ENCODE measurements at places on chromosomes 2 and 18. TPM values are rescaled to one million over a fixed set of nuclear protein-coding genes. Genes with fewer than 3 reads are reported as not detected.
A peak's percentile ranks its signal among the peaks of the same experiment; 100 is the strongest.

- H3K36me3 ChIP-seq = no peaks in the 10 kb centered on the region
- peaks cover 5% of the 10 kb centered on the region for H3K27me3 ChIP-seq
- peaks cover 18% of the 10 kb centered on the region for H3K4me1 ChIP-seq
- DNase-seq = no peak
- H3K4me3 ChIP-seq = no peak overlapping the region
Observed at GRCh38 chr2:168589236-168590211, 133.5 kb downstream of the CERS6 start.

DNA sequence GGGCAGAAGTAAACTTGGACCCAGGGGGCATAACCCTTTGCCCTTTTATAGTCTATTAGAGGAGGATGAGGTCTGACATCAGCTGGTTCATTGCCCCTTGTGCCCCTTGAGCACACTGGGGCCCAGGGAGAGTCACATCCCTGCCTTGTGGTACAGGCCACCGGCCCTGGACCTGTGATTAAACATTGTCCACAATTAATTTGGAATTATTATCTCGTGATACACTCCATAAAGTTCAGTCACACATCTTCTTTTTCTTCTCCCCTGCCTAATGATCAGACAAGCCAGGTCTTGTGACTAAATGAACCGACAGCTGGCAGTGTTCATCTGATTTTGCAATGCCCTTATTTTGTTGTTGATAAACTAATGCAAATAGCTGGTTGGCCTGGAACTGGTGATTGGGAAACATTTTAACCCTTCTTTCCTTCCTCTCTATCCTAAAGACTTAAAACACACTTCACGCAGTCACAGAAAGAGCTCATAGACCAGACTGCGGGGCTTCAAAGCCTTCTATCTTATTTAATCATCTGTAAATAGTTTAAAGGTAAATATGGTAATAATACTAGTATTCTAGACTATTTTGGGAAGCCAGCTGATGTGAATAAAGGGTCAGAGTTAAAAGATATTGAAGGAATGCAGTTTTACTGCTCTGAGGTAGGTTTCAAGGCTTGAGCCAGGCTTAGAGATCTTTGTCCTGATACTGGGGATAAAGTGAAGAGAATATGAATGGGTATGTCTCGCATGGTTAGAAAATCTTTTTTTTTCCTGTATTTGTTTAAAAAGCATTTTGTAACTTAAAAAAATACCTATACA lies 13.4 kb downstream of the IL1R1 start:
- H3K27ac ChIP-seq = no peak overlapping the region
- no peak overlapping the region for H3K4me3 ChIP-seq
- H3K4me1 ChIP-seq = no peaks in the 10 kb centered on the region
- no peak for DNase-seq

DNA sequence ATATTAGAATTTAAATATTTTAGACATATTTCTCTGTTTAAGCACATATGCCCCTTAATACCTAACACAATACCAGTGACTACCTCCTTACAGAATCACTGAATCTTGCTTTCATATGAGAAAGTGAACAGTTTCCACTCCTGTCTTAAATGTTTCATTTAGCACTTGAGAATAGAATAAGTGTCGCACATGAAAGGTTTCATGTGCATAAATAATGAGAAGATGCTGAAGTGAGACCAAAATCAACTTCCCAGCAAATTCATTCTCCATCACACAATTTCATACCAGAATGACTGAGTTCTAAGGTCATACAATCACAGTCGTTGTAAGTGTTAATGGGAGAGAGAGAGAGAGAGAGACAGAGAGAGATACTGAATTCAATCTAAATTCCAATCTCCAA lies 51.2 kb downstream of the ATIC start:
- H3K4me3 ChIP-seq = peak overlapping the region; percentile 47
- H3K27me3 ChIP-seq = peaks cover 2% of the 10 kb centered on the region
- H3K4me1 ChIP-seq = no peaks in the 10 kb centered on the region
- no peak for DNase-seq

DNA sequence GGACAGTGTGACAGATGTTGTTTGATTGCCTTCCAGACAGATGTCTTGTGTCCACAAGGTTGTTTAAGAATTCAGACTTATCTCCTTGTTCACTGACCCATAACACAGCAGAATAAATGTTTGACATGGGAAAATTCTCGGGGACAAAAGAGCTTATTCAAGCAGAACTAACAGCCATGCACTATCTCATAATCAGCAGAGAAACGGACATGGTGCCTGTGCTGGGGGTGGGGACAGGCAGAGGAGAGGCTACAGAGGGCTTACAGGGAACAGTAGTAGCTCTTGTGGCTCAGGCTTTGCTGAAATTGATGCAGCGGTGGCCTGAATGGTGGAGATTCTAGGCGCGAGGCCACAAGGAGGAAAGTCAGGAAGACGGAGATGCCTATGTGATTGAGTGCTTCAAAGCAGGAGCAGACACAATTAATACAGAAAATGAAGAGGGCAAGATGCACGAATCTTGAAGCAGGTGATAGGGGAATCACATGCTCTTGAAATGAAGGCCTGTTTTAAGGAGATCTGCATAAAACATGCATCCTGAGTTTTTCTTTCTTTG lies 62.0 kb upstream of the CAB39 start:
- H3K4me1 ChIP-seq = no peaks in the 10 kb centered on the region
- peaks cover 12% of the 10 kb centered on the region for H3K27me3 ChIP-seq
- no peak overlapping the region for H3K27ac ChIP-seq
- DNase-seq = no peak
- H3K36me3 ChIP-seq = no peaks in the 10 kb centered on the region

- no peaks in the 10 kb centered on the region for H3K4me1 ChIP-seq
- no peak overlapping the region for H3K4me3 ChIP-seq
- H3K27ac ChIP-seq = no peak overlapping the region
- H3K27me3 ChIP-seq = no peaks in the 10 kb centered on the region
Observed at GRCh38 chr2:132373391-132374135, 43.0 kb upstream of the GPR39 start.

DNA sequence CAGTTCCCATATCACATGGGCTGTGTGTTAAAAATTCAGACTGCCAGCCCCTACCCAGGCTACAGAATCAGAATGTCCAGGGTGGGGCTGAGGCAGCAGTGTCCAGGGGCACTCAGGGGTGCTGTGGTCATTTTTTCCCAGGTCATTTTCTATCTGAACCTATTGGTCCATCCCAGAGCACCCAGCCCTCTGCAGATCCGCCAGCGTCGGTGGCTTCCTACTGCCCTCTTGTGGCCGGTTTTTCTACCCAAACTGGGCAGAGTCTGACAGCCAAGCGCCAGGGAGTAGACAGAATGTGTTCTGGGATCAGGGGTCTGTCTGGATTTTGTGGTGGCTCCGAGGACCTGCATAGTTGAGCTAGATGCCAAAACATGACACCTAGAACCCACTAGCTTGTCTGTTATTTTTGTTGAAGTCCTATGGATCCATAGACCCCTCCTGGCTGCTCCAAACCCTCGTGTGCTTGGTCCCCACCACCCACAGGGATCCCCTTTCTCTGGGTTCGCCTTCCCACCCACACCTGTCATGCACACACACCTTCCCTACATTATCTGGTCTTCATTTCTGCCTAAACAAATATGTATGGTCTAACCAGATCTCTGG lies 34.1 kb upstream of the RMDN2 start:
- H3K4me1 ChIP-seq = no peaks in the 10 kb centered on the region
- DNase-seq = peak; percentile 84
- peaks cover 2% of the 10 kb centered on the region for H3K27me3 ChIP-seq

DNA sequence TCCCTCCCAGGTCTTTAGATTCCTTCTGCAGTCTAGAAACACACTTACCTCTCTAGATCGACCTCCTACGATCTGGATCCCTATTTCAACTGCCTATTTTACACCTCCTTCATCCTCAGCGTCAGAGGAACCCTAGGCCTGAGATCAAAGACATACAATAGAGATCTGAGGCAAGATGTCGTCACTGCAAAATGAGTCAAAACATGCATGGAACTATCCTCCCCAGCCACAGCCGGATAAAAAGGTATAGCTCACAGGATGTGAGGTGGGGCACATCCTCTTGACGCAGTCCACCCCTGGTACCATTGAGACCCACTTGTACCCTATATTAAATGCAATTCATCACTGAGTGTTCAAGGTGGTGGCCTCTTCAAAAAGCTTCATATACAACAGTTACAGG lies 63.7 kb upstream of the DNAJC10 start:
- peaks cover 2% of the 10 kb centered on the region for H3K27me3 ChIP-seq
- no peak for DNase-seq
- H3K4me1 ChIP-seq = peaks cover 5% of the 10 kb centered on the region
- H3K27ac ChIP-seq = no peak overlapping the region
- no peaks in the 10 kb centered on the region for H3K36me3 ChIP-seq
- H3K4me3 ChIP-seq = no peak overlapping the region

- no peak overlapping the region for H3K4me3 ChIP-seq
- no peaks in the 10 kb centered on the region for H3K4me1 ChIP-seq
- peaks cover 3% of the 10 kb centered on the region for H3K27me3 ChIP-seq
- DNase-seq = no peak
Observed at GRCh38 chr2:143571747-143572146, 442.5 kb downstream of the ARHGAP15 start.

Gene FBXO36
- total RNA-seq = 3.6 TPM

Gene NEB
- 0.64 TPM for total RNA-seq
